ENCODE measurements at places on chromosomes 5 and 9.

- peak; percentile 17 for DNase-seq
Observed at GRCh38 chr5:136174021-136174659, 18.8 kb downstream of the SMIM32 start.

GRCh38 chr5:83724001-83724400 lies 3.3 kb upstream of the HAPLN1 start:
- DNase-seq: peak; percentile 23

GRCh38 chr9:133380734-133381133 lies 4.6 kb downstream of the STKLD1 start:
- DNase-seq: no peak

DNA sequence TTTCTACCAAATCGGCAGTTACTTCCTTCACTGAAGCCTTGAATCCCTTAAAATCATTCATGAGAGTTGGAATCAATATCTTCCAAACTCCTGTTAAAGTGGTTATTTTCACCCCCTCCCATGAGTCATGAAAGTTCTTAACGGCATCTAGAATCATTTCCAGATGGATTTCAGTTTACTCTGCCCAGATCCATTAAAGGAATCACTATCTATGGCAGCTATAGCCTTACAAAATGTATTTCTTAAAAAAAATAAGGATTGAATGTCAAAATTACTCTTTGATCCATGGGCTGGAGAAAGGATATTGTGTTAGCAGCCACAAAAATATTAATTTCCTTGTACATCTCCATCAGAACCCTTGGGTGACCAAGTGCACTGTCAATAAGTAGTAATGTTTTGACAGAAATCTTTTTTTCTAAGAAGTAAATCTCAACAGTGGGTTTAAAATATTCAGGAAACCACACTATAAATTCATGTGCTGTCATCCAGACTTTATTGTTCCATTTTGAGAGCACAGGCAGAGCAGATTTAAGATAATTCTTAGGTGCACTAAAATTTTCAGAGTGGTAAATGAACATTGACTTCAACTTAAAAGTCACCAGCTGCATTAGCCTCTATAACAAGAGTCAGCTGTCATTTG lies 767.7 kb downstream of the DTWD2 start:
- no peak for DNase-seq

- no peak for DNase-seq
Observed at GRCh38 chr5:10418654-10419345, 22.9 kb upstream of the ROPN1L start.

- no peak for DNase-seq
Observed at GRCh38 chr9:89464300-89464901, 33.5 kb downstream of the SEMA4D start.

- no peak for DNase-seq
Observed at GRCh38 chr9:23539311-23539710, 286.7 kb downstream of the ELAVL2 start.

DNA sequence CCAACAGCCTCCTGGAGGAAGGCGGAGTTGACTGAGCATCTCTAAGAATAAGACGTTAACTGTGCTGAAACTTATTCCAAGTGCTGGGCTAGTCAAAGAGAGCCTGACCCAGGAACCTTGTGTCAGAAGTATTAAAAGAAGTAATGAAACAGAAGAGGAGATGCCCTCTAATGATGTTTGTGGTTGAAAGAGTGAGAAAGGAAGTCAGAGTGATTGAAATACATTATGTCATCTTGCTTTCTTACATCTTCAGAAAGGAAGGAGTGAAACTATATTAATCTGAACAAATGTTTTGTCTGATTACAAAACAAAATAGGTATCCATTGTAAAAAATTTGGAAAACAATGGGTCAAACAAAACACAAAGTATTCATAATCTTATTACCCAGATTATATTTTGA lies 460.7 kb downstream of the NTRK2 start:
- DNase-seq: no peak

GRCh38 chr9:29826421-29826820 lies 2253.1 kb upstream of the C9orf72 start:
- no peak for DNase-seq

- no peak for DNase-seq
Observed at GRCh38 chr5:132889501-132889900, 16.0 kb downstream of the LEAP2 start.

GRCh38 chr5:112342389-112342788 lies 76.7 kb downstream of the EPB41L4A start:
- DNase-seq: no peak

DNA sequence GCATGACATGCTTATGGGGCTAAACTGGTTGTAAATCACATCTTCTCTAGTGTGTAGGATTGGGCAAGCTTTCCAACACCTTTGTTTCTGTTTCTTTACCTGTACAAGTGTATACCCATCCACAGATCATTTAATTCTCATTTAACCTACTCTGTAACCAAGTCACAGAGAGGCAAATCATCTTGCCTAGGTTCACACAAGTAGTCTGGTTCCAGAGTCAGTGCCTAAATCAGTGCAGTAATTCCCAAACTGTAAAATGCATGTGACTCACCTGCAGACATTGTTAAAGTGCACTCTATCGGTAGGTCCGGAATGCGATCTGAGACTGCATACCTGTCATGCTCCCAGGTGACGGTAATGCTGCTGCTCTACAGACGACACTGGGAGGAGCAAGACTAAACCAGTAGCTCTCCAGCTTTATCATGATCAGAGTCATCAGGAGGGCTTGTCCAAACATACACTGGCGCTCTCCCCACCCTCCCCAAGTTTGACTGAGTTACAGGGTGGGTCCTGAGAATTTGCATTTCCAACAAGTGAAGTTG lies 107.9 kb upstream of the FREM1 start:
- peak; percentile 26 for DNase-seq

DNA sequence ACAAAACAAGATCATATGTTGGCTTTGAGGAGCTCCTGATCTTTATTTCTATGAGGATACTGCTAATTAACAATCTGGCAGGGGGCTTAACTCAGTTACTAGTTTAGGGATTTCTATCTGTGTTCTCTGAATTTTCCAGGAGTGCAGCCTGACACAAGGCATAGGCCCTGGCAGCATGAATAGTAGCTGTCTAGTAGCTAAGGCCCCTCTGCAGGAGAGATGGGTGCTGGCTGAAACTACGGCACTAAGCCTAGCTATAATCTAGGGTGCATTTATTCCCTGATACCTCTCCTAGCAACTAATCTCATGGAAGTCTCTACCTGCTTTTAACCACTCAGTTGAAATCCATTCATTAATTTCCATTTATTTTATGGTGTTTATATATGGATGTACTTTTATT lies 268.2 kb downstream of the TMEM232 start:
- no peak for DNase-seq

- no peak for DNase-seq
Observed at GRCh38 chr5:153896117-153896516, 142.6 kb downstream of the FAM114A2 start.

- peak; percentile 27 for DNase-seq
Observed at GRCh38 chr5:11384441-11385250, 519.6 kb downstream of the CTNND2 start.

- DNase-seq: no peak
Observed at GRCh38 chr9:35980289-35981011, 22.5 kb upstream of the OR2S2 start.

- no peak for DNase-seq
Observed at GRCh38 chr9:127867356-127868277, 9.9 kb downstream of the AK1 start.

- peak; percentile 51 for DNase-seq
Observed at GRCh38 chr5:9834871-9835770, 205.0 kb upstream of the TAS2R1 start.

DNA sequence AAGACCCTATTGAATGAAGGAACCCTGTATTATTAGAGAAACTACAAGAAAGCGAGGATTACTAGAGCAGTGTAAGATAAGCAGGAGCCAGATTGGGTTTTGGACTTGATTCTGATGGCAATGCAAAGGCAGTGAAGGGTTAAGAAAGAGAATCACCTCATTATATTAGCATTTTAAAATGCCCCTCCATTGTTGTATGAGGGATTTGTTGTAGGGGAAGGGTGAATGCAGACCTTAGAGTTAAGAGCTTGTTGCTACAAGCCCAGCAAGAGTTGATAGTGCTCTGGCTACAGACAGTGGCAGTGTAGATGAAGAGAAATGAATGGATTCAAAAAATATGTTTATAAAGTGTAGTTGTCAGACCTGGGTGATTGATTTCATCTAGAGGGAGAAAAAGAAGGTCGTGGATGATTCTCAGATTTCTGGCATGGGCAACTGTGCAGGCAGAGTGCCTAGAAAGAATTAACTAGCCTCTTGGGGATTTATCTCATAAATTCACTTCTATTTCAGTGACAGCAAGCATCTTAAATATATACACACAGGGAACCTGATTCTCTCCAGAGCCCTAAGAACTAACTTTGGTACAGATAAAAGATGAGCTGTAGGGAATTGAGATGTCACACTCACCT lies 344.8 kb downstream of the ARRDC3 start:
- no peak for DNase-seq

DNA sequence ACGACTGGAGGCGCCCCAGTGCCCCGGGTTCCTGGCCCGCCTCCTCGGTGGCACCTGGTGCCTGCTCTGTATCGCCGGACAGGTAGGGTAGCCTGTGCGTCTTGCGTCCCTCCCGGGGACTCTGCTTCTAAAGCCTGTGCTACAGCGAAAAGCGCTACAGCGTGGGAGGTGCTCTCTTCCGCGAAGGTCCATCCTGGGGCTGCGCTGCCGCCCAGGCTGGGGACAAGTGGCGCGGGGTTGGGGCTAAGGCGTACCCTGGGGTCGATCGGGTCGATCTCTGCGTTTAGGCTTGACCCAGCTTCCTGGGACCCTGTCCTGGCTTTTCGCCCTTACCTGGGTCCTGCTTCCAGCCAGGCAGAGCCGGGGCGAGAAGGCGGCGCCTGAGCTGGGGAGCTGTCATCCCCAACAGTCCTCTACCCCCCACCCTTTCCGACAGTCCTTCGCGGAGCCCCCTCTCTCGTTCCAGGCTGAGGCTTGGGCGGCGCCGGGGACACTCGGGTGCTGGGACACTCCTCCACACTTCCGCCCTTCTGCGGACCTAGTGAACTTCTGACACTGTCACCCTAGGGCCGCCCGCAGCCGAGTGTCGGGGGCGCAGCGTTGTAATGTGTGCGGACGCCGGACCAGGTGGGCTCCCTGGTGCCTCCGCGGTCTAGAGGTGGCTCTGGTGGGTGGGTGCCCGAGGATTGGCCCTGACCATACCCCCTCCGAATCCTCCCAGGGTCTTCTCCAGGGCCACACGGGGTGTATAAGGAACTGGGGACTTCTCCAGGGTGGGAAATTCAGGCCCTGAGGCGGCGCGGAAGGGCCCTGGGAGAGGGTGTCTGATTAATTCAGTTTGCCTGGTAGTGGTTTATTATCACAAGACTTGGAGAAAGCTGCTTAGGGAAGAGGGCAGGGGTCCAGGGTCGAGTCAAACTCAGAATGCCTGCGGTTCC lies 328.2 kb downstream of the SH3GL2 start:
- peak; percentile 35 for DNase-seq

GRCh38 chr9:28190981-28191380 lies 617.7 kb upstream of the C9orf72 start:
- DNase-seq: no peak

DNA sequence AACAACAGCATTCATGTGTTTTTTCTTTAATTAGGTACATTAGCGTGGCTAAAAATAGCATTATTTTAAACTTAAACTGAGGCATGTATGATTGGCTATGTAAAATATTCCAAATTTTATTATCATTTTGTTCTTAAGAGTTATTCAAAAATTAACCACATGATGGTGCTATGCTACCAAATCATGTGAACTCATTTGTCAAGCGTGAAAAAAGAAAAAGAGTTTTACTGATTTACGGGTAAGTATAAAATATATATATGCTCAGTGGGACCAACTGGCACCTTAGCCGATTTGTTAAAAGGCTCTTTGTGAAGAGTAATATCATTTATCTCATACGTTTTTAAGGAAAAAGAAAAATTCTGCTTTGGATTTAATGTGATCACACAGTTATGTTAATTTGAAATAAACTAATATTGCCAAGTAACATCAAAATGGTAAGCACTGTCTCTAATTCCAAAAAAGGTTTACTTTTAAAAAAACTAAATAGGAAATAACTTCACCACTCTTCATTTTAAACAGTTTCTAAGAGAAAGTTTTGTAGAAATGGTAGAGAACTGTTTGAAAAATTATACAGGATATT lies 1042.3 kb downstream of the CDH12 start:
- DNase-seq: no peak

DNA sequence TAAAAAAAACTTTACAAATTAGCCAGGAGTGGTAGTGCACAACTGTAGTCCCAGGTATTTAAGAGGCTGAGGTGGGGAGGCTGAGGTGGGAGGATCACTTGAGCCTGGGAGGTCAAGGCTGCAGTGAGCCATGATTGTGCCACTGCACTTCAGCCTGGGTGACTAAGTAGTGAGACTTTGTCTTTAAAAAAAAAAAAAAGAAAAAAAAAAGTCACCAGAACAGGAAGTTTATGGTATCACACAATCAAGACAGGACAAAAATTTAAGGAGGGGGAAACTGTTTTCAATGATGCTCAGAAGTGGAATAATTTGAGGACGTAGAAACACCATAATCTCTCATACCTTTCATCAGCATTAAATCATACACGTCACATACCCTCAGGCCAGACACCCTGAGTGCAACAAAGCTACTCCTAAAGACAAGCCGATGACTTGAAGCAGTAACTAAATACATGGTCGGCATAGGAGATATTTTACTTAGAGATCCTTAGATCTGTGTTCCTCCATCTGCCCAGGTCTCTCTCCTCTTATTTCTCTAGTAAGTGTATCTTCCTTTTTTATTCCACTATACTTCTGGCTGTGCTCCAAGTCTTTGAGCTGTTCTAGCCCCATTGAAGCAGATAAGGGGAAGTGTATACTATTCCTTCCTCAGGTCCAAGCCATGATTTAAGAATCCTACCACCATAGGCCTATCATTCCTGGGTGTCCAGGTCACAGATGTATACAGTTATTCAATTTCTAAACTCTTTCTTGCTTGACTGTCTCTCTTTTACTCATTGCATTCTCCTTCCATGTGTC lies 91.3 kb upstream of the APC start:
- no peak for DNase-seq
